Globus pallidus (tissue), 1 donor: ENCODE measurements at places on chromosomes 5 and 9.

GRCh38 chr9:107567462-107567861 lies 77.9 kb upstream of the KLF4 start:
- DNase-seq = no peak

- DNase-seq = no peak
Measured at GRCh38 chr5:116546743-116547124, 27.9 kb downstream of the SEMA6A start.

- no peak for DNase-seq
Measured at GRCh38 chr5:168670881-168671575, 91.9 kb upstream of the PANK3 start.

DNA sequence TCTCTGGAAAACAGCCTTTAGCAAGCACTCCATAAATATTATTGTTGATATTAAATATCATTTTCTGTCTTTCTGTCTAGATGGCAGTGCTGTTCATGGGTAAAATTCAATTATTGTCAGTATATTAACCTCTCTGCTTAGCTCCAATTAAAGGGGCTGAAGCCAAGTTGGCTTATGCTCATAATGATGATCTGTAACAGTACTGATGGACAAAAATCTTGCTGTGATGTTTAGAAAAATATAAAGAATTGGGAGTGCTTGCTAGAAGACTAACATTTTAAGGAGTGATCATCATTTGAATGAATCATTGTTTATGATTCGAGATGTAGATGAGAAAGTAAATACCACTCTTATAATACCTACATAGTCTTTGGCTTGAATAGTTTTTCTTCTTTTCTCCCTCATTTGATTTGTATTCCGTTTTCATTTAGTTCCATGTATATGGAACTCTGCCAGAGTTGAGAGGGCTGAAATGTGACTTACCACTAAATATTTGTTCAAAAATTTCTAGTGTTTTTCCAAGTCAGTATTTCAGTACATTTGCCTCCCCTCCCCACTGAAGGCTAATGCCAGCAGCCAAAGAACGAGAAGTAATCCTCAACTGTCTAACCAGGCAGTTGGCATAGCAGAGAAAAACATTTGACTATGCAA lies 538.3 kb downstream of the CSNK1G3 start:
- no peak for DNase-seq

DNA sequence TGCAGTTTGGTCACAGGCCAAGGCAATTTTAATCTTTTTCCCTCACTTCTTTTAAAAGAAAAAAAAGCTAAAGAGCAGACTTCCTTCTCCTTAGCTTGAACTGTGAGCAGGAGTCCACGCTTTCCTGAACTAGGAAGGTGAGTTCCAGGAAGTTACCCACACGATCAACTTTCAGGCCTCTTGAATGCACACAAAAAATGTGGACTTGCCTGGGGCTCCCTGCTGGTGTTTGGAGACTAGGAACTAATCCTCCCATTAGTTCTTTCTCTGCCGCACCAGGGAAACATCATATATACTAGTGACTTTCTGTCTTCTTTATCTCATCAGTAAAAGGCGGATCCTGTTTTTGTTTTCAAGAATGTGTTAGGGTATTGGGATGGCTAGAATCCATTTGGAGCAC lies 240.0 kb downstream of the GOLPH3 start:
- no peak for DNase-seq

- no peak for DNase-seq
Measured at GRCh38 chr5:35230038-35230611, at the start of gene PRLR. PRLR (minus strand) TSS chr5:35230487; CDS start chr5:35089620, 140,867 bp downstream.

- no peak for DNase-seq
Measured at GRCh38 chr5:166488560-166488959, 1802.9 kb upstream of the WWC1 start.

DNA sequence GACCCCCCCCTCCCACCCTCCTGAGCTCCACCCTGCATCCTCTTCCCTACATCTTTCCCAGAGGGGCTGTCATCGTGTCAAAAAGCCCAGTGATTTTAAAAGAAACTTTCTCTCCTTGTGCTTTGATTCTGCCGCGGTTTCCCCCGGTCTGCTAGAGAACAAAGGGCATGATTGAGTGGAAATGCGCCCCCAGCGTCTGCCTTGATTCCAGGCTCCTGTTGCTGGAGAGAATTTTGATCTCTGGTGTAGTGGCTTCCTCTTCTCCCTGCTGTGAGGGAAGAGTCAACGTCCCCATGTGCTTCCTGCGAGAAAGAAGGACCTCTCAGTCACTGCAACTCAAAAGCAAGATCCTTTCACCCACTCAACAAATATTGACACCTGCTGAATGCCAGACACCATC lies 61.9 kb upstream of the RAPGEF1 start:
- no peak for DNase-seq

DNA sequence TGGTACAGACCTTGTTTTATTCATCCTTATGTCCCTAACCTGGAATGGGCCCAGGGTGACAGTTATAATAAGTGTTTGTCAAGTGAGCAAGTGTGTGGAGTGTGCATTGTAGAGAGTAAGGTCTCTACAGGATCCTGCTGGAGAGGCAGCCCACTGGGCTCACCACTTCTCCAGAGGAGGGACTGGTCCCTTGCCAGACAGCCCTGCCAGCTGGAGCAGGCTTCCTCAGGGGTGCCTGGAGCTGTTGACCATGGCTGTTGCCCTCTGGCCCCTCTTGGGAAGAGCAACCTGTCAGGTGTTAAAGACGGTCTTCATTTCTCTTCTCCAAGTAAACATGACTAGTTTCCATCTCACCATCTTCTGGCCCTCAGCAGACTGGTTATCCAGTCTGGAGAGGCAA lies 20.0 kb downstream of the IRF1 start:
- DNase-seq = no peak

DNA sequence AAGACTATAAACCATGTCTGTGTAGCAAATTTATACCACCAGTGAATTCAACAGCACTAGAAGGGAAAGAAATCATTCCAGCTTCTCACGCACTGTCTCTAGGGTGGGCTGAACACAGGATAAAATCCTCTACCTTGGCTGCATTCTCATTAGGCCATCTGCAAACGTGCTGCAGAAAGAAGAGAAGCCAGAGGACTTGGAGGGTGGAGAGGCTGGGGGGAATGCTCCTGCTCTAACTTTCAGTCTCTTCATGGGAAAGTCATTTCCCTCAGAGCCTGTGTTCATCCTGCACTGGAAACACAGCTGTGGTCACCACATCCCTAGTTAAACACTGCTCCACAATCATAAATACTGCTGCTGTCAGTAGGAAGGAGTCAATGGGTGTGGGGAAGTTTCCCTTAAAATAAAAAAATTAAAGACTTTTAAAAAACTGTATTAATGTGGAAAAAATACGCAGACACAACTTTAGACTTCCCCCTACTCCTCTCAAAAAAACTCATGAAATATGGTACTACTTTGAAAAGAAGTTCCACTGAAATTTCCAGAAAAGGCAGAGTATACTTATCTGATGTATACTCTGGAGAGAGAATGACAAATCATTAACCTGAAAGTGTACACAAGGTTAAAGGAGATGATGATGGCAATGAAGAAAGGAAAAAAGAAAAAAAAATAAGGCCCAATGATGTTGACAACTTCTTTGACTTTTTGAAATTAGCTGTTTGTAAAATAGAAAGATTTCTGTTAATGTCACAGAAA lies 46.8 kb downstream of the LHFPL2 start:
- DNase-seq = no peak

- no peak for DNase-seq
Measured at GRCh38 chr5:171816666-171817065, 31.0 kb downstream of the SMIM23 start.

DNA sequence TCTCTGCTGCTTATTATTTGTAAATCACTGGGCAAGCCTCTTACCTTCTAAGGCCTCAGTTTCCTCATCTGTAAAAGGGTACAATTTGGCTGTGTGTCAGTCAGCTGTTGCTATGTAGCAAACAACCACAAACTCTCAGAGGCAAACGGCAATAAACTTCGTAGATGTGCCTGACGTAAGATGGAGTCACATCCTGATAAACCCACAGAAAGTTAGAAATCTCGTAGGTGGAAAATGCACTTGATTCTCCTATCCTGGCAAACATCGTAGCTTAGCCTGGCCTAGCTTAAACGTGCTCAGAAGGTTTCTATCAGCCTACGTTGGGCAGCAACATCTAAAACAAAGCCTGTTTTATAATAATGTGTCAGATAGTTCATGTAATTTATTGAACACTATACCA lies 35.0 kb upstream of the UNC5A start:
- DNase-seq = no peak

GRCh38 chr9:79630521-79631403 lies 59.0 kb downstream of the TLE4 start:
- no peak for DNase-seq

- no peak for DNase-seq
Measured at GRCh38 chr9:92663951-92664350, 6.0 kb downstream of the IPPK start.

DNA sequence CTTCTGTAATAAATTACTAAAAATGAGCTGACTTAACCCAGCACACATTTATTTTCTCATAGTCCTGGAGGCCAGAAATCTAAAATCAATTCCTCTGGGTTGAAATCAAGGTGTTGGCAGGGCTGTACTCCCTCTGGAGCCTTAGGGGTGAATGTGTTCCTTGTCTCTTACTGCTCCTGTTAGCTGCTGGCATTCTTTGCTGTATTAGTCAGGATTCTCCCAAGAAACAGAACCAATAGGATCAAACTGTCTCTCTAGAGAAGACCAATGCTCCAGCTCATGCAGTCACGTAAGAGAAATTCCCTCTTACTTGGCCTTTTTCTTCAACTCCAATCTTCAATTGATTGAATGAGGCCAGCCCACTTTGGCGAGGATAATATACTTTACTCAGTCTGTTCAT lies 15.3 kb upstream of the CD180 start:
- DNase-seq = no peak

DNA sequence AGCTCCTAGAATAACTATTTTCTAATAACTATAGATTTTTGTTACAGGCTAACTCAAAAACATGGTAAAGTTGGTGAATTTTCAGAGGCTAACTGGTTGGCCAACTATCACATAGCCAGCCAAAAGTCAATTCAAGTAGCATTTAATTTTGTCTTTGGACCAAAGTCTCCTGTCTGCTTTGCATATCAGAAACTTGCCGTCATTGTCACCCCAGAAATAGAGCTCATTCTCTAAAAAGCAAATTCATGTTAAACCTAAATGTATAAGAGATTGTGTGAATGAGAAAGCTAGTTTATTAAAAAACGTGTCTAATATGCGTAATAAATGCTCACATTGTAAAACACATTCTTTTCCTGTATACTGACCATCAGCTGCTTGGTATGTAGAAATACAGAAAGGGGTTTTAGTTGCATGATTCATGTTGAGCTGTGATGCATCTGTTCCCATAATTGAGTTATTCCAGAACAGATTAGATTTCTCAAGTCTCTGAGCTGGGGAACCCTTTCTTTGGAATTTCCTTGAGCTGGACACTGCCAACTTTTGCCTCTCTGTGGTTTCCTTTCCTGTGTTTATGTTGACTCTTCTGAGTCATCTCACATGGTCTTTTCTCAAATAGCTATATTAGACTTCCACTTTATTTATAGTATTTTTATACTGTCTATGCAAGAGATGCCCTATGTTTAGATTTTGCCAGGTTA lies 7.3 kb downstream of the SRFBP1 start:
- DNase-seq = no peak

DNA sequence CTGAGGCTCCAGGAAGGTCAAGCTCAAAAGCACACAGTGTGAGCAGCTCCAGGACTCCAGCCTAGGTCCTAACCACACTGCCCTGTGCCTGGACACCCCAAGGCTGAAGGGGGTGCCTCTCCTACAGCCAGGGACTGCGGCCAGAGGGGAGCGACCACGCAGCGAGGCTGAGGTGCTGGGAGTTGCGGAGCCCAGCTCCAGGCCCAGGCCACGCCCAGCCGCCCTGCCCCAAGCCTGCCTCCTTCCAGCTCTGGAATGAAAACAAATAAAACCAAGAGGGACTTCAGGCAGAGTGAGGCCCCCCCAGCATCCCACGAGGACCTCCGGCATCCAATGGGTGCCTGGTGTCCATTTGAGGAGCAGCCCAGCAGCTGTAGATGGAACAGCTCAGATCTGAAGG lies 15.2 kb downstream of the VAV2 start:
- no peak for DNase-seq

- DNase-seq = no peak
Measured at GRCh38 chr5:124231802-124232201, 514.6 kb downstream of the ZNF608 start.

DNA sequence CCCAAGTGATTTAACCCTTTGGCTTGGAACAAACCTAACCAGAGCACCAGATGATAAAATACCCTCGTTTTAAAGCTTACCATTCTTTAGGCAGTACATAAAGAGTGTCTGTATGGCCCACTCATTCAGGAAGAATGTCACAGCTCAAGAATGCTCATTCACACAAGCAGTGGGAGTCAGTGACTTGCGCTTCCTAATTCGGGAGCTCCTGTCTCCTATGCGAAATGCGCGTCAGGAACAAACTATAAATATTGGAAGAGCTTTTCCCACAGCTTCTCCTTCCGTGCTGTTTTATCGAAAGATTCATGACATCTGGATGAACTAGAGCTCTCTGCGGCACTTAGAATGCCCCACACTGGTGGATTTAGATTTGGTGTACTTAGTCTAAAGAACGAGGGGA lies 66.6 kb downstream of the NTRK2 start:
- no peak for DNase-seq

DNA sequence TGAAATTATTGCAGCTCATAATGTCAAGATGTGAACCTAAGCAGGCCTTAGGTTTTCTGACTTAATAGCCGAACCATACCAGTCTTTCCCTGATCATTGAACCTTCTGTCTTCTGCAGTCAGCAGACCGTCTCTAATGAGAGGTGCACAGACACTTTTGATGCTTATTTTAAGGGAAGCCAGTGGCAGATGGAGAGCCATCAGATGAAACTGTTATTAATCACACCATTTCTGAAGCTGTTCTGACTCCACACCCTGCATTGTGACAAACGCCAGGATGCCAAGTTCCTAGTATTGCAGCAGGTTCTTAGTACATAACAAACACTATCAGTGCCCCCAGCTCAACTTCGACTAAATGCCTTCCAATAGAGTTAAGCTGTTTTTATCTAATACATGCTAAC lies 43.0 kb downstream of the PIK3R1 start:
- DNase-seq = no peak

GRCh38 chr9:85600675-85601263 lies 141.0 kb downstream of the AGTPBP1 start:
- no peak for DNase-seq

GRCh38 chr9:121610638-121610953 lies 40.8 kb upstream of the DAB2IP start:
- no peak for DNase-seq

GRCh38 chr9:137052293-137052692 lies 1.6 kb downstream of the ENTPD2 start:
- no peak for DNase-seq

GRCh38 chr5:24005384-24005783 lies 498.0 kb downstream of the PRDM9 start:
- DNase-seq = no peak

DNA sequence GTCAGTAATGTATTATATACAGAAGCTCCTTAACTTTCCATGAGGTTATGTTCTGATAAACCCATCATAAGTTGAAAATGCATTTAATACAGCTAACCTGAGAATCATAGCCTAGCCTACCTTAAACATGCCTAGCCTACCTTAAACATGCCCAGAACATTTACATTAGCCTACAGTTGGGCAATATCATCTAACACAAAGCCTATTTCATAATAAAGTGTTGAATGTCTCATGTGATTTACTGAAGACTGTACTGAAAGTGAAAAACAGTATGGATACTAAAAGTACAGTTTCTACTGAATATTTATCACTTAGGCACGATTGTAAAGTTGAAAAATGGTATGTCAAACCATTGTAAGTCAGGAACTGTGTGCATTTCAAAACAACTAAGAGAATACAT lies 1.6 kb downstream of the GM2A start:
- DNase-seq = no peak

- peak; percentile 0 for DNase-seq
Measured at GRCh38 chr9:30628915-30629567, 1755.4 kb upstream of the ACO1 start.
